ENCODE measurements at places on chromosomes 16 and 17.

DNA sequence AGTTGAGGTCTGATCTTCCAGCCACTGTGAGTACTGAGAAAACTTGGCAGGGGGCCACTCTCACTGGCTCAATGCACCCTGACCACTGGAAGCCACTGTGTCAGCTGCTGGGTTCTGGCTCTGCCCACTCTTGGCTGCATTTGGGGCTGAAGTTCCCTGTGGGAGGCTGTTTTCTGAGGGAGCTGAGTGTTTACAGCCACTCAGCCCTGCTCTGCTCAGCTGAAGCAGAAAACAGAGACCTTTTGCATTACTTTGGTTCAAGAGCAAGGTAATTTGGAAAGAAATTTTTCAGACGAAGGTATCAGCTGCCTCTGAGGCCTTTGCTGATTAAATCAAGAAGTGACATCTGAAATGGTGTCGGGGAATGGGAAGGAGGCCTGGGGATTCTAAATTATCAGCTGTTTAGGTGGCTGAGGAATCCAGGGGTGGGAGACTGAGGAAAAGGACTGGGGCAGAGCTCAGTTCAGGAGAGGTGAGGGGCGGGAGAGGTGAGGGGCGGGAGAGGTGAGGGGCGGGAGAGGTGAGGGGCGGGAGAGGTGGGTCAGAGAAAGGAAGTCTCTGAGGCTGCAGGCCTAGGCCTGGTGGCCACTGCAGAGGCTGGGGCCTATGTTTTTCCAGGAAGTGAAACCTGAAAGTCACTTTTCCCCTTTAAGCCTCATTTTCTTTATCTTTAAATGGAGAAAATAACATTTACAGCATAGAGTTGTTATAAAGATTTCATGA is at the start of gene ACSM5:
ACSM5 (plus strand) TSS at position 137 of the 723 bp plus-strand sequence. CDS start 1,951 bp downstream, outside the sequence.
- DNase-seq = peak; percentile 8

GRCh38 chr16:13136901-13137300 is 235.5 kb downstream of the SHISA9 start:
- DNase-seq = no peak

GRCh38 chr16:79437764-79438751 is 162.5 kb downstream of the MAF start:
- peak; percentile 44 for DNase-seq

DNA sequence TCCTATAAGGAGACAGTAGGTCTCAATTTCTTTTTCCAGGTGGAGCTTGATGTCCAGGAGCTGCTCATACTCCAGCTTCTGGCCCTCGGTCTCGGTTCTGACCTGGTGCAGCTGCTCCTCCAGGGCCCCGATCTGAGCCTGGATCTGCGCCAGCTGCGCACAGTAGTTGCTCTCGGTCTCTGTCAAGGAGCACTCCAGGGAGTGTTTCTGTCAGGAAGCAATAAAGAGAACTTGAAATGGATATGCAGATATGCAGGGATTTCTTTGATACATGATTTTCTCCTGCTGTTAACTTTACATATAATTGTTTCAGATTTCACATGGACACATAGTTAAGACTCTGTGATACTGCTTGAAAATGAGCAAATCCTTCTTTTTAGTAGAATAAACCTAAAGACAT is 4.7 kb downstream of the KRT25 start:
- DNase-seq = no peak

GRCh38 chr16:56477096-56477878 is 25.9 kb downstream of the OGFOD1 start:
- DNase-seq = no peak

- DNase-seq = no peak
These were observed 46.7 kb upstream of the JPH3 start for GRCh38 chr16:87555647-87556046.

DNA sequence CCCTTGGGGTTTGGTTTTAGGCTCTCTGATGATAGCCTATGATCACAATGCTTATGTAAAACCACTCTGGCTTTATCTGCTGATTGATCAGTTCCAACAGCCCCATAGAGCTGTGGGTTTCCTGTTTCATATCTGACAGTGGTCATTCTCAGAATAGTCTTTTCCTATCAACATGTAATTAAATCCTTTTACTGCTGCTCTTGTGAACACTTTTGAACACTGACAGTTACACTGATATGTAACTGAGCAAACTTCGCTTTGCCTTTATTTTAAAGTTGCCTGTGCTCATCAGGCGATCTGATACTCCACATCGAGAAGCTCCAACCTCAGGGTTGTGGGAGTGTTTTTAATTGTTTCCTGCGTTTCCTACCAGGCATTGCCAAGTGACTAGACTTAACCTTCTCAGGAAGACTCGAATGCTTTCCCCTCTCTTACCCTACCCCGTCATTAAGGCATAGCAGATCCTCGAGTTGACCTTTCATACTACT is 17.3 kb upstream of the CLEC18B start:
- no peak for DNase-seq

- no peak for DNase-seq
These were observed 62.8 kb upstream of the SIAH1 start for GRCh38 chr16:48447940-48448536.

DNA sequence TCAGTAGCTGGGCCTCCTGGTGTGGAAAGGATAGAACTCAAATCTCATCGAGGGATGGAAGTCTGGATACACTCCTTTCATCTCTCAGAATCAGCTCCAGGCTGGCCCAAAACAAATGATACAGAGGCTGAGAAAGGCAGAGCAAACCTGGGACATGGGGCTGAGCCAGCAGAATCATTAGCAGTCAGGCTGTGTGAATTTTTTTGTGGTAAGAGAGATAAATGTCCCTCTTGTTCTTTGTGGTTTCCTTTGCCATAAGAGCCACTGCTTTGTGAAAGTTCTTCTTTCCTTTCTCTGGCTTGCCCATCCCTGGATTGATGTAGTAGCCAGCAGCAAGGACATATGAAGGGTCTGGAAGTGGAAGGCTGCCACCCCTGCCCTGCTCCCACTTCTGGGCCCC is 146.2 kb downstream of the CDH13 start:
- DNase-seq = no peak

GRCh38 chr17:14113137-14113536 is 43.8 kb downstream of the COX10 start:
- DNase-seq = no peak

DNA sequence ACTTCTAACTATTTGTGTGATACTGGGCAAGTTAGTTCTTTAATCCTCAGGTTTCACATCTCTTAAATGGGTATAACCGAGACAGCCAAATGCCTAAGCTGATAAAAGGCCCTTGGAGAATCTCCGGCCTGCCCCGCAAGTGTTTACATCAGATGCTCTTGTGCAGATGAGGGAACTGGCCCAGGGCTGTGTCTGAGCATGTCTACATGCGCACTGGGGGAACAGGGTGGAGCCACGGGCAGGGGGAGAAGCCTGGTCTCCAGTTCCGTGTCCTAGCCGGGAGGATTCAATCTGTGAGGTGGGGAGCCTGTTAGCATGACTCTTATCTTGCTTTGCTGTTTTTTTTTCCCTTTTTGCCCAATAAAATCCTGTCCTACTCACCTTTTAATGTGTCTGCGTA is 222.9 kb downstream of the CDH8 start:
- DNase-seq = no peak

DNA sequence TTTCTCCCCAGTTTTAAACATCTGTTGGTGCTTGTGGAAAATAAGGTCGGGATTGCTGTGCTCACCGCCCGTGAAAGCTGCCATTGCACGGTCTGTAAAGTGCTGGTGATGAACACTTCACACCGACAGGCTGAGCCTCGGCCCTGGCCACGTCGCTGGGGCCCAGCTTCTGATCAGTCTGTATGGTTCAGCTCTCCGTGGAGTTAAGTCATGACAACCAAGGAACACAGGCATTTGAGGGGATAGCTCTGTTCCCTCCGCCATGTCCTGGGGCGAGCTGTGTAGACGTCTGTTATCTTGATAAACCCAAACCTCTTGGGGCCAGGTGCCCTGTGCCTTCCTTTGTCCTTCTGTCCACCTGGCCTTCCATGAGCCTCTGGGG is 110.6 kb downstream of the METRNL start:
- DNase-seq = no peak

- DNase-seq = no peak
These were observed 102.5 kb downstream of the SALL1 start for GRCh38 chr16:51048544-51048943.

GRCh38 chr16:53084746-53085334 is 30.0 kb downstream of the CHD9 start:
- DNase-seq = no peak

DNA sequence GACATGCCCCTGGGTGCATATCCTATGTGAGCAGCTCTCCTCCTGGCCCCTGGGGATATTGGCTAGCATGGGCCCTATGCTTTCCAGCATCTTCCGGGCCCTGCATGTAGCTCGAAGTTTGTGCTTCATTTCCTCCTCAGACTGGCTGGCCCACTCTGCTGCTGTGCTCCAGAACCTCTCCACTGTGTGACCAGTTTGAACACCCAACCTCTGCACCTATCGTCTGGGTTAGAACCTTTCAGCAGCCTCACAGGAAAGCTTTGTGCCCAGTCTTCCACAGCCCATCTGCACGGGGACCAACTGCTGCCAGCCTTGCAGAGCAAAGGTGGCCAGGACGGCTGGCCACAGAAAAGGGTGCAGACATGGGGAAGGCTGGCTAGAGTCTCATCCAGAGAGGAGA is 10.2 kb upstream of the CLEC18B start:
- DNase-seq = no peak

DNA sequence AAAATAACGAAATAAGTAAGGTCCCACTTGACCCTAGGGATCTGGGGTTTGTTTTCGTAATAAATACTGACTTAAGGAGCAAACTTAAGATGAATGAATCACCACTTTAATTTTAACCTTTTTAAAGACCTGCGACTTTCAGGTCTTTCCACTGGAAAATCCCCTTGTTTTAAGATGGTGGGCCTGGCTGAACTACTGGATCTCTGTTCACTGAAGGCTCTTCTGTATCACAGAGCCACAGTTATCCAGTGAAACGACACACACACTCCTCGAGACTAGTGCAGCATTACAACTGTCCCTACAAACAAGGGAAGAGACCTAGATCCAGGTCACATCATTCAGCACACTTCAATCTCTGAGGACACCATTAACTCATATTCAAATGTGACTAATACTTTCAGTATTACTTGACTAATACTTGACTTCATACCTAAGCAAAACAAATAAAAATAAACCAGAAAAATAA is 299.0 kb downstream of the CEP112 start:
- DNase-seq = no peak

GRCh38 chr17:3744014-3744413 is 20.3 kb downstream of the HASPIN start:
- no peak for DNase-seq

- DNase-seq = peak; percentile 58
These were observed 448 bp downstream of the STAT5B start for GRCh38 chr17:42275527-42276358.

- peak; percentile 91 for DNase-seq
These were observed 1.7 kb upstream of the GPRC5B start for GRCh38 chr16:19886073-19886941.

GRCh38 chr17:31200287-31200686 is 96.8 kb downstream of the OMG start:
- DNase-seq = no peak

GRCh38 chr16:14409563-14409962 is 220.5 kb downstream of the PARN start:
- no peak for DNase-seq

GRCh38 chr17:17533901-17534441 is 37.8 kb upstream of the RASD1 start:
- no peak for DNase-seq

DNA sequence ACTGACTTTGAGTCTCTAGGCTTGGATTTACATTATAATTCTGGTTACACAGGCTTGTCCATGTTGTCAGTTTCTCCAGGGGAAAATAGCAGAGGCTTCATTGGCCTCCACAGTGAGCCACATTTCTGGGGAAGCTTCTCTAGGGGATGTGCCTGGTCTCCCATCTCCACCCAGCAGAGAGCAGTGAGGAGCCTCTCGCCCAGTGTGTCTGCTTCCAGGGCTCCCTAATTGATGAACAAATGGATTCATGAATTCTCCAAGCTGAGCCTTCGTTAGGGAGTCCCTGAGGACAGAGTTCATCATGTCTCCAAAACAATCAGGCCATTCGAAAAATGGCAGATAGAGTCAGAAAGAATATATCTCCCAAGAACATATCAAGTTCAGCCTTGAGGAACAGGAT is 162.4 kb upstream of the TOX3 start:
- peak; percentile 6 for DNase-seq

DNA sequence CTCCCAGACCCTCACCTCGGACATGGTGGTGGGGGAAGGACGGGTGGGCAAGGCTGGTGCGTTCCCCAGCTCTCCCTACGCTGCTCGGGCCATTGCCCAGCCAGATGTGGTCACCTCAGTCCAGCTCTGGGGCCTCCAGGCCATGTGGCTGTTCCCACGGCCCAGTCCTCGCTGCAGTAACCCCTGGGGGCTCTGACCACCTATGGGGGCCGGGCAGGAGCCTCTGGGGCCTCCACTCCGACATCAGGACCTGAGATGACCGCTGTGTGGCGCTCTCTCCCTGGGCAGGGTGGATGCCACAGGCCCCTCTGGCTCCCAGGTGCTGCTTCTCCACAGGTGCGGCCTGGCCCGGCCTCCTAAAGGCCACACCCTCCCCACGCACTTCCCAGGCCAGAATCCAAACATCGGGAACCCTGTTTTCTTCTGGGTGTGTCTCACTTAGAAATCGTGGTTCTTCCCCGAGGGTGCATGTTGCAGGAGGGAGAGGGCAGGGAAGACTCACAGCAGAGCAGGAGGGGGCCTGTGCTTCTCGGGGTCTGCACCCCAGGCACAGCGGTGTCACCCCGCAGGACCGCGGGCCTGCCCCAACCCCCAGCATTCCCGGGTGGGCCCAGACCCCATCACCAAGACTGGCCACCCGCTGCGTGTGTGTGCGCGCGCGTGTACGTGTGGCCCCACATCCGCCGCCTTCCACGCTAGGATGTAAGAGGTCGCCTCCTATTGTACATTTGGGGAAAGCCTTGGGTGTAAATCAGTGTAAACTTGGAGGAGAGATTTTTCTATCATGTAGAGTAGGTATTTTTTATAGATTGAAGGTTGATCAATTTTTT is 5.9 kb upstream of the CAPN15 start:
- peak; percentile 91 for DNase-seq

DNA sequence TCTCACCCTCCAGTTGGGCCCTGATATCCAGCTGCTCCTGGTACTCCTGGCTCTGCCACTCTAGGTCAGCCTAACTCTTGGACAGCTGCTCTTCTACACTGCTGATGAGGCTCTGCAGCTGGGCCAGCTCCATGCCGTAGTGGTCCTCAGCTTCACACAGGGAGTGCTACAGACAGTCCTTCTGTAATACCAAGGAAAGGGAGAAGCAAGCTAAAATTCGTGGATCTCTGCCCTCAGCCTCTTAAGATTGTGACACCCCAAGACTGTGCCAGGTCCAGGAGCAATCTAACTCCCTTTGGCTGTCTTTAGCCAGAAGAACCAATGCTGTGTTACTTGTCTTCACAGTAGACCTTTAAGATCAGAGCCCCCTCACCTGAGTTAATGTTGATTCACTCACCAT is 7.7 kb upstream of the KRT38 start:
- DNase-seq = no peak

Data from GM23338 (cell line).